Small intestine (tissue), 16 donors: ENCODE measurements at places on chromosomes 2 and 18. TPM values are rescaled to one million over a fixed set of nuclear protein-coding genes. Genes with fewer than 3 reads are reported as not detected.

DNA sequence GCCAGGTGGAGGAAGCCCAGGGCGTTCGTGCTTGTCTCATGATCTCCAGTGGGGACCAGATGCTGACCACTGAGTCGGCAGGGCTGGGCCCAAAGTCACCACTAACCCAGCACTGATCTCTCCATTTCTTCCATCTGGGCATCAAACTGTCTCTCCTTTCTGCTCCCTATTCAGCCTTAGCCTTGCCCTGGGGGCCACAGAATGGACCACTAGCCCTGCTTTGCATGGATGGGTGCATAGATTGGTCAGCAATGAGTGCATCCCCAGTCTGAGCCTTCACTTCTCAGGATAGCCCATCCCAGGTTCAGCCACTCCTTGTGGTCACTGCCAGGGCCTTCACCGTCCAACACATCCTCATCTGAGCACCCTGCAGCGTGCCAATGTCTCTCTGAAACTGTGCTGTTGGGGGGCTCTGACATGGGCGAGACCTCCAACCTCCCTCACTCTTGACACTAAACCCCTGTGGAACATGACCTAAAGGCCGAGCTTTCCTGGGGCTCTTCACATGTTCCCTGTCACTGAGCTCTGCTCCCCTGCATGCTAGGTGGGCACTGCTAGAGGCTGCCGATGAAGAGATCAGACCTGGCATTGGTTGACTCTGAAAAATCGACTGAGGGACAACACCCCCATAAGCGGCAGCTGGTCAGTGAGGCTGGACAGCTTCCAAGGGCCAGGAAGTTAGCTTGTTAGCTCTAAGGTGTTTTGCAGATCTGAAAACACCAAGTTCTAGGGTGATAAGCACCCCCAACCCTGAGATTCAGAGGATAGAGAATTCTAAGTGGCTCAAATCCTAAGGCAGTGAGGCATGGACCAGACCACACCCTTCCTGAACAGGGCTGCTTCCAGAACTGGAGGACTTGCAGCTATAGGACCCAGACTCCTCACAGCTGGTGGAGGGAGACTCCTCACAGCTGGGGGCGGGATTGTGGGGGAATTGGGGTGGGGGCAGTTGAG is 61.7 kb downstream of the HS1BP3 start:
- no peak for DNase-seq

Gene SS18
- polyA plus RNA-seq: 18.6 TPM

DNA sequence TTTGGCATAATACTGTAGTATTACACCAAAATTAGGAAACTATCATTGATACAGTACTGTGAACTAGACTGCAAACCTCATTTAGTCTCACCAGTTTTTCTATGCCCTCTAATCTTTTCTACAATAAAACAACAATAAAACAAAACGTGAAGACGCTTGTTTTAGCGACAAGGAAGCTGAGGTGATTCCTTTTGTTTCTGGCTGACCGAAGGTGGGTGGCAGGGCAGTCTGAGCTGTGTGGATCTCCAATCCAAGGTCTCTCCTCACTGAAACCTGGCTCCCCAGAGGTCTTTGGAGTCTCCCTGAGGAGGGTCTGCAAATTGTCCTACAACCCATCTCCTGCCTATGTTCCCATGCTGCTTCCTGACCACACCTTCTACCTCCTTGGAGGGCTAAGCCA is 59.3 kb downstream of the ARMC9 start:
- DNase-seq: no peak

Gene DYNC2LI1
- polyA plus RNA-seq: 58.6 TPM

- no peak for DNase-seq
Measured at GRCh38 chr2:106904242-106904641, 18.3 kb upstream of the ST6GAL2 start.

- no peak for DNase-seq
Measured at GRCh38 chr2:184336688-184337087, 261.6 kb upstream of the ZNF804A start.

- DNase-seq: no peak
Measured at GRCh38 chr2:37143974-37144373, 12.8 kb downstream of the EIF2AK2 start.

DNA sequence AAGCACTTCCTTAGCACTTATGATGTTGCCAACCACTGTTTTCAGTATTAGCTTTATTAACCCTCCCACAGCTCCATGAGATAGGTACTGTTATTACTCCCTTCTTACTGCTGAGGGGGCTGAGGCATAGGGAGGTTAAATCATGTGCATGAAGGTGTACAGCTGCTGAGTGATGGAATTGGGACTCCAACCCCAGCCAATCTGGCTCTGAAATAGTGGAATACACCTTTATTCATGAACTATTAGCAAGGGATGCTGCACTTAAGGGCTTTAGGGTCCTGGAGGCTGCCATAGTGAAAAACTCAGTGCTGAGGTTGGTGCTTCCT is 19.2 kb downstream of the SMARCAL1 start:
- no peak for DNase-seq

- no peak for DNase-seq
Measured at GRCh38 chr2:101850450-101850849, 141.3 kb upstream of the IL1R2 start.

GRCh38 chr2:169476459-169476858 is 2.8 kb upstream of the BBS5 start:
- DNase-seq: no peak

- peak; percentile 58 for DNase-seq
Measured at GRCh38 chr18:45621061-45621511, 5.8 kb downstream of the SLC14A2 start.

GRCh38 chr2:100944617-100945432 is 57.3 kb upstream of the RPL31 start:
- DNase-seq: no peak

Gene KIAA2012
- not detected for polyA plus RNA-seq

Gene SP100
- 38.7 TPM for polyA plus RNA-seq

DNA sequence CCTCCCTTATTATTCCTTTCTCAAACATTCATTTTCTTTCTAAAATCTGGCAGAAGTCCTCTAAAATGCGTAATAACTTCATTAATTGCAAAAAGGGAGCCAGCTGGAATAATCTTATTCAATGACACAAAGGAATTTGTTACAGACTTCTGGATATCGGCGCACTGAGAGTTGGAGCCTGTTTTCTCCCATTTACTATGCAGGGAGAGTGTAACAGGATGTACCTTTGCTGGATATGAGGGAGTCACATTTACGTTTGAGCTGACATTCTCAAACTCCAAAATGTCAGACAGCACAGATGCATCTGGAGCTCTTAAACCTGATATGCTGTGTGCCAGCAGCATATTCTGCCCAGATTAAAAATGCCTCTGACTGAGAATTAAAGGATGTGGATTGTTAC is 275.3 kb downstream of the TMX3 start:
- no peak for DNase-seq

Gene IL18RAP
- 0.66 TPM for polyA plus RNA-seq

DNA sequence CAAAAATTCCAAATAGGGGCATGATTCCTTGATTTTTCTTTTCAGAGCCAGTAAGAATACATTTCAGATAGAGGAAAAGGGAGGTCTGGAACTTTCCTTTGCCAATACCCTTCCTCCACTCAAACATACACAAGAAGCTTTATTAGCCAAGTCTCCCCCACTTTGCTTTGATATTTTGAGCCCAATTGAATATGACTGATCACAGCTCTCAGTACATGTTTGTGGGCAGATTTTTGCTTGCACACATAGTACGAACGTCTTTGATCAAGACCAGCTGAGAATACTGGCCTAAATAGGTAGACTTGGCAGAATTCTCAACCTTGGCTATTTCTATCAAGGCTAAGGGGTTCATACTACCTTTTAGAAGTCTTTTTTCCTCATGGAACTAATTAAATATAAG is 148.8 kb upstream of the PGAP1 start:
- DNase-seq: no peak

- peak; percentile 59 for DNase-seq
Measured at GRCh38 chr2:190023860-190024259, 38.7 kb downstream of the MSTN start.

DNA sequence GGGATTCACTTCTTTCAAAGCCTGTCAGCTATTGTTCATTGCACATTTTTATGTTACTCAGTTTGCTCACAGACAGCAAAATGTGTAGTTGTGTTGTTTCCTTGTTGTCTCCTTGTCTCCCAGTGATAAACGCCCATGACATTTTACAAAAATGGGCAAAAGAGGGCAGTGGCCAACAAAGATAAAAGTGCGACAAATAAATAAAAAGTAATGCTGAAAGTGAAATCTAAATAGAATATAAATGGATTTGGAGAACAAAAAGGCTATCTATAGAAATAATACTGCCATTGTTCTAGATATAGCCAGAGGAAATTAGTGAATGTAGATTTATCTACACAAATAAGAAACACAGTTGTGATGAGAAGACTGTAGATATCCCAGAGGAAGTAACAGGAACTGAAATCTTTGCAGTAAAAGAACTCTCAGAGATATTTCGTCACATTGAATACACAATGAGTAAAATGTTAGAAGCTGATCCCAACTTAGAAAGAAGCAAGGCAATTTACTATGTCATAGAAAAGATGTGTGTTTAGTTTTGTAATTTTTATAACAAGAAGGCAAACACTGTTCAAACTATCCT is 1186.2 kb upstream of the FAM98A start:
- no peak for DNase-seq

- DNase-seq: no peak
Measured at GRCh38 chr18:34529358-34530335, 180.5 kb upstream of the DTNA start.
